ENCODE measurements at places on chromosomes 3 and 15.

DNA sequence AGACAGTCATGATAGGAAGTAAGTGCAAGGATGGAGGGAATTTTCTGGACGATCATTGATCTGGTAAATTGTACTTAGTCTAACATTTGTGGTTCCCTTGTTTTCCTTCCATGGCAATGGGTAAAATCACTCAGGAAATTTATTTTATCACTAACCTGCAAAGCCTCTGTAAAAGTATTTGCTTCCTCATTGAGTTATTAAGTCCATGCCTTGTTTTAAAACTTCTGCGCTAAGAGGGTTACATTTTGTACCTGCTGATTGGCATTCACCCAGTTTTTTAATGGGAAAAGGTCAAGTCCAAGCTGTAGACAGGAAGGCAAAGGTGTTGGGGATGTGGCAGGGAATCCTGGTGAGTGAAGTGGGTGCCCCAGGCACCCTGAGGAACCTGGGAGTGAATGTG is 146.2 kb upstream of the NR2F2 start:
- DNase-seq = no peak

GRCh38 chr3:98573181-98573728 is 20.2 kb downstream of the CPOX start:
- no peak for DNase-seq

- no peak for DNase-seq
These were observed 38.0 kb upstream of the ATP11B start for GRCh38 chr3:182755308-182755707.

GRCh38 chr15:96341513-96342405 is 11.3 kb downstream of the NR2F2 start:
- no peak for DNase-seq

DNA sequence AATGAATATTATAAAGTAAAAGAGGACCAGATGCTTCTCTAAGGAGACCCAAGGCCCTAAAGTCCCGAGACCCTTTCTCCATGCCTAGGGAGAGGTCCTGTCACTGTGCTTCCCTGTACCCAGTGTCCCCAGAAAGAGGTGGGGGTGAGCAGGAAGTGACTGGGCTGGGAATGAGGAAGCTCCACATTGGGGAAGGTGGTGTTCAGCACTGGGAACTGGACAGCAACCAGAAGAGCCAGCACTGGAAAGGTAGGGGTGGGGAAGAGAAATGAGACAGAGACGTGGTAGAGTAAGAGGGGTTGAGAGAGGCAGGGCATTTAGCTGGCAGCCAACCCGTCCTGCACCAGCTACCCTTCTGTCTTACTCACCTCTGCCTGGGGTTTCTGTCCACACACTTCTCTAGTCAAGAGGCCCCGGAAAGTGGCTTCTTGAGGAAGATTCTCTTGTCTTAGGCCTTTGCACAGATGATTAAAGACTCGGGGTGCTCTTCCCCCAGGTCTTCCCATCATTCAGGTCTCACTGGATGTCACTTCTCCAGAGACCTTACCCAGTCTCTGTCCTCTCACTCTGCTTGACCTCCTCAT is 12.2 kb downstream of the RRP9 start:
- DNase-seq = peak; percentile 85

- no peak for DNase-seq
These were observed 33.6 kb upstream of the LRRN1 start for GRCh38 chr3:3765661-3766060.

DNA sequence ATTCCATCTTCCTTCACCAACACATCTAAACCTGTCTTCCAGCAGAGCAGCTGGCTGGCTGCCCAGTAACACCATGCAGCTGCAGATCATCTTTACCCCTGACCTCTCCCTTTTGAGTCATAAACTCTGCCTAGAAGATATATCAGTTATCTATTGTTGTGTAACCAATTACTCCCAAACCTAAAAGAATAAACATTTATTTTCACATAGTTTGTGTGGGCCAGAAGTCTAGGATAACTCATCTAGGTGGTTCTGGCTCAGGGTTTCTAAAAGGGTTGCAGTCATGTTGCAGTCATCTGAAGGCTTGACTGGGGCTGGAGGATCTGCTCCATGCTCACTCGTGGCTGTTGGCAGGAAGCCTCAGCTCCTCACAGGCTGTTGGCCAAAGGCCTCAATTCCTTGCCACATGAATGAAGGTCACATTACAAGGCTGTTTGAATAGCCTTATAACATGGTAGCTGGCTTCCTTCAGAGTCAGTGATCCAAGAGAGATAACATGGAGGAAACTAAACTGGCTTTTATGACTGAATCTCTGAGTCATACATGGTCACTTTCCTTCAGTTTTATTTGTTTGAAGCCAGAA is 92.8 kb downstream of the GOLIM4 start:
- no peak for DNase-seq

DNA sequence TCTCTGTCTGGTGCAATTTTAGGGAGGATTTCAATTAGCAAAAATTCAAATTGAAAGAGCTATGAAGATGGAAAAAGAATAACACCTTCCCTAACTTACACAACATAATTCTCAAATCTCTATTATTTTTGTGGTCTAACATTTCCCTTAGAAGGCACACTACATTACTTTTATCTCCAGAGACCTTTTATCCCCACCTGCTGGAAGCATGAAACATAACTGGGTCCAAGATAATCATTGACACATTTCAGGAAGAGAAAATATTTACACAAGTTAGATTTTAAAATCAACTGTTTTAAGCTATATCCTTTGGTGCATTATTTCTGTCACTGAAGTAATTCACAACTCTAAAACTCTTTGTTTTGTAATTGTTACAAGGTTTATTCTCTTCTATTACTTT is 779.5 kb downstream of the ROBO1 start:
- no peak for DNase-seq

DNA sequence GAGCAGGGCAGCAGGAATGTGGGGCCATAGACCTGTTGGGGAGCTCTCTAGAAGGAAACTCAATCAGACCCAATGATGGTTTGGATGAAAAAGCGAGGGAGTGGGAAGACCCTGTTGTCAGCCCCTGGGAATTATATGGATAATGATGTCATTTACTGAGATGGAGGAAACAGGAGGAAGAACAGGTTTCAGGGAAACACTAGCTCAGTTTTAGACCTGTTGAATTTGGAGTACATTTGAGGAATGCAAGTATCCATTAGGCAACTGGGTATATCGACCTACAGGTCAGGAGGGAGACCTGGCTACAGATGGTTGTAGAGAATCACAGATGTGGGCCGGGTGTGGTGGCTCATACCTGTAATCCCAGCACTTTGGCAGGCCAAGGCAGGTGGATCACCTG is 266.9 kb upstream of the NR2E3 start:
- no peak for DNase-seq

- no peak for DNase-seq
These were observed 8.0 kb upstream of the CBLB start for GRCh38 chr3:105876780-105877327.

GRCh38 chr3:4772171-4772804 is 206.9 kb upstream of the BHLHE40 start:
- no peak for DNase-seq

GRCh38 chr3:195246581-195246995 is 24.4 kb downstream of the XXYLT1 start:
- DNase-seq = no peak

DNA sequence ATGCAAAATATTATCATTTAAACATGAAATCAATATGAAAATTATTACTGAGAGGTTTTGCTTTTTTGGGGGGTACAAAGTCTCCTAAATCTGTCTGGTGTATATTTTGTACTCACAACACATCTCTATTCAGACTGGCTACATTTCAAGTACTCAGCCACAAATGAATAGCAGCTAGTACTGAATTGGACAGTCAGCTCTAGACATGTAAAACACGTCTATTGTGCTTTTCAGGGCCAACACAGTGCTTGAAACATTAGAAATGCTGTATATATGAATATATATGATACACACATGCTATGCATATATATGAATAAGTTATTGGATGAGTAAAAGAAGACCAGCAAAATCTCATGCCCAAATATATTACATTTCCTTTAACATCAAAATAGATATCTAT is 103.8 kb upstream of the CFAP20DC start:
- no peak for DNase-seq

DNA sequence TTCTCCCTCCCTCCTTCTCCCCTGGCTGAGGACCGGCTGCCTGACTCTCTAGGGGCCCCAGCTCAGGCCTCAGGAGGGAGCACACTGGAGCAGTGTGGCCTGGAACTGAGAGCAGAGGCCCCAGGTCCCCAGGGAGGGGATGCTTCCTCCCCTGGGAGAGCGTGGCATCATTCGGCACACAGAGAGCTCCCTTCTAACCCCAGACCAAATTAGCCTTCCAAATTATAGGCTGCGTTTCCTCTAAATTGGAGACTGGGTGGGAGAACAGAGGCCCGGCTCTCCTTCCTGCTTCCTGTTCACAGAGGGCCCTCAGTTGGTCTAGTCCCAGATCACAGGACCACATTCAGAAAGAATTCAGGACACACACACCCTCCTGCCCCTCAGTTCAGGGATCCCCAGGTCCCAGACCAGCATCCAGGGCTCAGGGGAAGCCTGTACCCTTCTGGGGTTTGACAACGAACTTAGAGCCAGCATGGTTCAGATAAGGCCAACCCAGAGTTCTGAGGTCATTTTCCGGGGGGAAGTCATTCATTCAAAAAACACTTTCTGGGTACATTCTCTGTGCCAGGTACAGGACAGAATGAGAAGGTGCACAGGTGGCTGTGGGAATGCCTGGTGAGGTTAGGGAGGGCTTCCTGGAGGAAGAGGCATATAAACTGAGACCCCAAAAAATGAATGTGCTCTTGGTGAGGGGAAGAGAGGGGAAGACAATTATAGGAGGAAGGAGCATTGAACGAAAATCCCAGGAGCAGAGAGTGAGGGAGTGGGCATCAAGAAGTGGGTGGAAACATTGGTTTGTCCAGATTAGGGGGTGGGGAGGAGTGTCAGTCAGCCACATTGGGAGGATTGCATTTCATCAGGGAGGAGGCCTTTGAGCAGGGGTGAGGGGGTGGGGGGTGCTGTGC is 28.4 kb upstream of the RPL29 start:
- no peak for DNase-seq

DNA sequence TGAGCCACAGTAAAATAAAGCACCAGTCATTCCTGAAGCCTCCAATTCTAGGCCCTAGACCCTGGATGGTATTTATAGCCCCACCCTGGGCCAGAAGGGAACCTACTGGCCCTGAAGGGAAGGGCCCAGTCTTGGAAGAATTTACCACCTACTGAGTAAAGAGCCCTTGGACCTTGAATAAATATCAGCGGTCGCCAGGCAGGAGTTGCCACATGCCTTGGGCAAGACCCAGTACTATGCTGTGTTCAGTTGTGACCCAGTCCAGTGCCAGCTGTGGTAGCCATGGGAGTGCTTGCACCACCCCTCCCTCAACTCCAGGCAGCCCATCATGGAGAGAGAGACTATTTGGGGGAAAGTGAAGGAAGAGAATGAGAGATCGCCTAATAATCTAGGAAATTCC is 27.0 kb downstream of the NCBP2 start:
- no peak for DNase-seq

DNA sequence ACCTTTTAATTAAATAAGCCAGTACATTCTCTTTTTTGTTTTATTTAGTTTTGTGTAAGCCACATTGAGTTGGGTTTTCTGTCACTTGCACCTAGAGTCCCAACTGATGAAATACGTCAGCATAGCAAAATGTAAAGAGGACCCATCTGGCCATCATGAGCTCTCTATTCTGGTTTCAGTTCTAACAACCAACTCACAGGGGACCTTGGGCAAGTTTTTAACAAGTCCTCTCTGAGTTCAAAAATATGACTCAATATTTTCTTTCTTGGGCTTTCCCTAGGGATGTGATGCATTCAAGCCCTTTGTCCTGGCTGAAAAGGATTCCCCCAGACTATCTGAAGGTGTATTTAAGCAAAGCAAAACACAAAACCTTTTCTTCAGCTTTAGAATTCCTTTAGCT is 32.9 kb downstream of the PLCH1 start:
- DNase-seq = no peak

GRCh38 chr3:95459706-95460105 is 1354.7 kb upstream of the EPHA6 start:
- no peak for DNase-seq

DNA sequence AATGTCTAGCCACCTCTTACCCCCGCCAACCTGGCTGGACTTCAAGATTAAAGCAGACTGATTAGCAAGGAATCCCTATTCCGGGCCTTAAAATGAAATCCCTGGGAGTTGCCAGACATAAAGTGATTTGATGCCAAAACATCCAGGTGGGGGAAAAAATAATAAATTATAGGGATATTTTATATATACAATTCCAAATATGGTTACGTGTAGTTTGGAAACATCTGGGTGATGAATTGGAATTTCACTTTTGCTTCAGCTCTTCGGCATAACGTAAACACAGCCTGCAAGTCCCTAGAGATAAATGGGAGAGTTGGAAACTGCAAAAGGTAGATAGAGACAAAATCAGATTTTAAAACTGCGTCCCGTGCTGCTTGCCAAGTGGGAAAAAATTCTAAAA is 545.5 kb upstream of the MDFIC2 start:
- DNase-seq = no peak

DNA sequence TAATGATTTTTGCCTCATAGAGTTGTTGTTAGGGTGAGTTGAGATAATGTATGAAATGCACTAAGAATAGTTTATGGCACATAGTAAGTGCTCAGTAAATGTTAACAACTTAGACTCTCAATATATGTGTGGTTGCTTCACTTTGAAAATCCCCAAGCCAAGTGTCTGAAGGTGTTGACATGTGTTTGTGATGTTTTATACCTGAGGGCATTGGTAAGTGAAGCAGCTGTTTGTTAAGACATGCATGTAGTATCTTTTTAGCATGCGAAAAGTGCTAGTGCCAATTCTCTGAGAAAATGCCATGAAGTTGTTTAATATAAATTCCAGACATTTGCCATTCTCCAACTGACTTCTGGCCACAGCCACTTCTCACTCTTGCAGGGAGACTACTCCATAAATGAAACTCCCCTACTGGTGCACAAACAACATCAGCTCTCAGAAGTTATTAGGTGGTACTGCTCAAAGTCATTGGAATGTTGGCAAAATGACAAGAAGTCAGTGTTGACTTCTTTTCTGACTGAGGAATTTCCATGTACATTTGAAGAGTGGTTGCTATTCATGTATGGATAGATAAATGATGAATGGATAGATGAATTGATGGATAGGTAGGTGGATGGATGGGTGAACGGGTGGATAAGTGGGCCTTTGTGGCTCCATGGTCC is 103.6 kb upstream of the NUDT16 start:
- no peak for DNase-seq

GRCh38 chr15:40857601-40858341 is 13.9 kb downstream of the SPINT1 start:
- peak; percentile 92 for DNase-seq

DNA sequence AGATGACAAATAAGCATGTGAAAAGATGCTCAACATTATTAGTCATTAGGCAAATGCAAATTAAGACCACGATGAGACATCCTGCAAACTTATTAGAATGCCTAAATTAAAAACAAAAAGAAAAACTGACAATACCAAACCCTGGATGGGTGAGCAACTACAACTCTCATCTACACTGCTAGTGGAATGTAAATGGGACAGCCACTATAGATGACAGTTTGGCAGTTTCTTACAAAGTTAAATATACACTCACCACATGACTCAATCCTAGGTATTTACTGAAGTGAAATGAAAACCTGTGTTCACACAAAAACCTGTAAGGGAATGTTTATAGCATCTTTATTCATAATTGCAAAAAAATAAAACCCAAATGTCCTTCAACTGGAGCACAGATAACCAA is 74.7 kb downstream of the NPTN start:
- no peak for DNase-seq

- no peak for DNase-seq
These were observed 25.3 kb upstream of the STRIT1 start for GRCh38 chr3:155318740-155319139.

GRCh38 chr15:67137951-67138848 is 72.8 kb downstream of the SMAD3 start:
- DNase-seq = no peak

Data from iPS-NIHi11 (cell line).